ENCODE measurements at places on chromosomes 1 and 21. TPM values are rescaled to one million over a fixed set of nuclear protein-coding genes. Genes with fewer than 3 reads are reported as not detected.
A peak's percentile ranks its signal among the peaks of the same experiment; 100 is the strongest.

CYYR1 gene
- not detected for total RNA-seq

RHEX gene
- not detected for total RNA-seq

COL6A1 gene
- 0.12 TPM for total RNA-seq

KRTAP12-1 gene
- not detected for total RNA-seq

LHX8 gene
- total RNA-seq, result not detected

ERVH48-1 gene
- not detected for total RNA-seq

C1orf226 gene
- not detected for total RNA-seq

IL19 gene
- not detected for total RNA-seq

GJA8 gene
- not detected for total RNA-seq

MYOC gene
- total RNA-seq, result not detected

OR2M3 gene
- total RNA-seq, result not detected

DNA sequence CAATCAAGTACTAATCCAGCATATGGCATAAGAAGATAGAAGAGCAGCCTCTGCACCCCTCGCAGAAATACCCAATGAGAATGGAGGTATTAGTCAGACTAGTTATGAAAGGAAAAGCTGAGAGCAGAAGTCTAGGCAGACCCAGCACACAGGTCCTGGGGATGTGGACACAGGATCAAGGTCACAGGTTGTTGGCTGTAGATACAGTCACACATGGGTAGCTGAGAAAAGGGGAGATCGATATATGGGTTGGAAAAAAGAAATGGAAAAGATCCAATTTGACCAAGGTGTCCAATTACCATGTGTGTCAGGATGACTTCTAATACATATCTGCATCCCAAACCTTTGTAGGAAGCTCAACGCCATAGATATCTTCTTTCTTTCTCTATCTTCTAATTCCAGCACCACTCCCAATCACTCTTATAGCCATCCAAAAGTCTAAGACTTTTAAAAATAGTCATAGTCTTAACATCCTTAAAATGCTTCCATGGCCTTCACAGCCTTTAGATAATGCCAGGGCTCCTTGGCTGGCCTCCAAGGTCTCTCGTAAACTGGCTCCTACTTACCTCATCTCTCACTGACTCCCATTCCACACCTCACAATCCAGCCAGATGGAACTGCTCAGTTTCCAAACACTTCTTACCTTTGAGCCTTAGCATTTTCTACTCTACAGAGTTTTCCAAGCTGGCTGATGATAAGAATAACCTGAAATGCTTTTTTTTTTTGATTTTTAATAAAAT, 8.3 kb upstream of the ZC3H11B start:
- DNase-seq, result no peak

DNA sequence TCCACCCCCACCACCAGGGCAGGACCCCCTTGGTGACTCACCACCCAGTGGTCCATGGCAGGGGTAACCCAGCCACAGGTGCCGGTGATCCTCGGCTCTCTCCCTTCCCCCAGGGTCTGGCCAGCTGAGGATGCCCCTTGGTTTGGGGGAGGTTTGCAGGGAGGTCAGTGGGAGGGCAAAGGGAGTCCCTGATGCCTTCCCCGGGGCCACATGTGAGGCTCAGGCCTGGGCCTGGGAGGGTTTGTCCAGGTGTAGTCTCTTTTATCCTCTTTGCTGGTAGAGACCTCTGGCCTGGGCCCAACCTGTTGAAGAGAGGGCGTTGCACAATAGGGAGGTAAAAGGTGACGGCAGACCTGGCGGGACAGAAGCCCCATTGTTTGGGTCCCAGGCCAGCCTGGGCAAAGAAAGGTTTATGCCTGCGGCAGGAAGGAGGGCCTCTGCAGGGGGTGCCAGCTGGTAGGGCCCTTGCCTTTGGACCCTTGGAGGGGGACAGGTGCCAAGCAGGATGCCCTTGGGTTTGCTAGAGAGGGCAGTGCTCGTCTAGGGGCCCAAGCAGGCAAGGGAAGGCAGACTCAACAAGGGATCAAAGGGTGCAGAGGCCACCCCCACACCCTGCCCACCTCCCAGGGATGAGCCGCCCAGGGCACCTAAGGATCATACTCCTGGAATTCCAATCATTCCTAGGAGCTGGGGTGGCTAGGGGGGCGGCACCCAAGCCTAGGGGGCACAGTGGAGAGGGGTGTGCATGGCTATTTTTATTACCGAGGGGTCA, 760 bp upstream of the TINAGL1 start:
- no peak for DNase-seq

- DNase-seq, result no peak
Measured at GRCh38 chr1:197424380-197424779, 156.3 kb downstream of the CRB1 start.

- peak; percentile 43 for DNase-seq
Measured at GRCh38 chr1:21622466-21623315, 46.5 kb downstream of the RAP1GAP start.

DNA sequence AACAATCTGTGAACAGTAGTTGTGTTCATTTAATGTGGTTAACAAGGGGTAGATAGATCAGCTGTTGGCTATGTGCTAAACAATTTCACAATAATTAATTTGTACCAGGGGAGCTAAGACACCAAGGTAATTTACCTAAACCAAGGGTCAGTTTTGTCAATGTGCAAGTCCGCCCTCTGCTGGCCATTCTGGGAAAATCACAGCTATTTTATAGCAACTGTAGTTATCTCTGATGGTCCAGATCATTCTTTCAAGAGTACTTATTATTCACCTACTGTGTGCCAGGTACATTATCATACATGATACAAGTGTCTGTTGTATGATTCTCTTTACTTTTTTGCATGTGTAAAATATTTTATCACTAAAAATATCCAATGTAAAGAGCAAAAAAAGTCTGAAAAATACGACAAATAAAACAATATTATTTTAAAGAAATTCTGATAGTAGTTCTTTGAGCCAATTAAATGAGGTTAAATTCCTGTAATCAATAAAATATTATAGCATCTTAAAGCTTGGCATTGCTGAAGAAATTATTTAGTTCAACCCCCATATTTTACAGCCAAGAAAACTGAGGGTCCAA, 312.3 kb upstream of the FAM78B start:
- peak; percentile 67 for DNase-seq

- DNase-seq, result no peak
Measured at GRCh38 chr1:30378991-30379581, 344.3 kb downstream of the MATN1 start.

- DNase-seq, result no peak
Measured at GRCh38 chr1:53594391-53595180, 135.4 kb downstream of the DMRTB1 start.

- DNase-seq, result peak; percentile 74
Measured at GRCh38 chr1:3656450-3657095, 4.3 kb downstream of the TP73 start.

DNA sequence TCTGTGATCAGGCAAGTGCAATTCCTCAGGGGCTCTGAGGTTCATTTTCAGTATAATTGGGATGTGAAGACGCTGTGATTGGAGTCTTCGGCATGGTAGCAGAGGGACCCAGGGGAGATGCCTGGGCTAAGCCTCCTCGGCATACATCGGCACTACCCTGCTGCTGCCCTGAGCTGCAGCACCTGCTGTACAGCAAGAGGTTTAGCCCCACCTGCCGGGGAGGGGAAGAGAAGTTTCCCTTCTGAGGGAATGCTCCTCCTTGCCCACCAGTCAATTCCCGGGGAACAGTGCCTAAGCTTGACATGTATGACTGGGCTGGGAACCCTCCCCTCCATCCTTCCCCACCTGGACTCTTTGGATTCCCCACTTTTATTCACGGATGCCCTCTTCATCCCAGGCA, 24.9 kb downstream of the CNIH3 start:
- no peak for DNase-seq

GRCh38 chr1:215957663-215958062, 390.6 kb downstream of the KCTD3 start:
- no peak for DNase-seq

- DNase-seq, result no peak
Measured at GRCh38 chr1:11281518-11282331, 8.7 kb downstream of the UBIAD1 start.

DNA sequence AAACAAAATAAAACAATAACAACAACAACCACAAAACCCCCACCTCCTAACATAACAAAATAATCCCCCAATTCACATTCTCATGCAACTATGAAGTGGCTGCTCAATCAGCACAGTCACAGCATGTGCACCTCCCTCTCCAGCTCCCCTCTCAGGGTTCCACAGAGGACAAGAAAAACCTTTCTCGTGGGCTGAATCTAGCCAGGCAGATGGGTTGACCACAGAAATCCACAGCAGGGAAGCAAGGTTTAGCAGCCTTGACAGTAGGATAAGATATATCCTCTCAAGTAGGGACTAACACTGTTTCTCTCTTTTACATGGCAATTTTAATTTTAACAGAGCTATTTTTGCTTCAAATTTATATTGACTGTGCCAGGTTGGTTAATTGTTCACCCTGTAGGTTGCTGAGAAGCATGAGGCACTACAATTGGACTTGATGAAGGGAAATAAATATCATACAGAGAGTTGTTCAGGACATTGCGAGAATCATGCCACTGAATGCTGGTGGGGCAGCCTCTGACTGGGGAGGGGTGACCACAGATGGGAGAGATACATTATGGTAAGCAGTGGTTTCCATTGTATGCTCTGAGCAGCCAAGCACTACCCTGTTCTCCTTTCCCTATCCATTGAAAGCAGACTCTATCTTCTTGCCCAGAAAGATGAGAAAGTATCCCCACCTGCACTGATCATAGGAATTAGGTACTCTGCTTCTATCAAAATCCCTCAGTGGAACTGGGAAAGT, 535.1 kb downstream of the DPYD start:
- DNase-seq, result no peak

- no peak for DNase-seq
Measured at GRCh38 chr1:55131218-55131617, 83.9 kb downstream of the USP24 start.

DNA sequence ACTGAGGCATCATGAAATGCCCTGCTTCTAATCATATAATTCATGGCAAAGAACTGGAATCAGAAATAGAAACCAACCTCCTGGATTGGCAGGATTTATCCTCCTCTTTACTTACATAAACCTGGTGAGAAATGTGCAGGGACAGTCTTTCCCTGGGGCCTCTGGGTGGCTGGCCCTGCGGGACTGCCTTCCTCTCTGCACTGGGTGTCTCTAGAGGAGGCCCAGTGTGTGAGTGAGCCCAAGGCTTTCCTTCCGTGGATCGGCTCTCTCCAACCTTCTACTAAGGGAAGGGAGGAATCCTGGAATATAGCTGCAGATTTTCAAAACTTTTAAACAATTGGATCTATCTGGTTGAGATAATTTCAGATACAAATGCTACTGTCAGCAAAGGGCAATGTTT, 11.4 kb upstream of the ATP1A1 start:
- DNase-seq, result no peak

DNA sequence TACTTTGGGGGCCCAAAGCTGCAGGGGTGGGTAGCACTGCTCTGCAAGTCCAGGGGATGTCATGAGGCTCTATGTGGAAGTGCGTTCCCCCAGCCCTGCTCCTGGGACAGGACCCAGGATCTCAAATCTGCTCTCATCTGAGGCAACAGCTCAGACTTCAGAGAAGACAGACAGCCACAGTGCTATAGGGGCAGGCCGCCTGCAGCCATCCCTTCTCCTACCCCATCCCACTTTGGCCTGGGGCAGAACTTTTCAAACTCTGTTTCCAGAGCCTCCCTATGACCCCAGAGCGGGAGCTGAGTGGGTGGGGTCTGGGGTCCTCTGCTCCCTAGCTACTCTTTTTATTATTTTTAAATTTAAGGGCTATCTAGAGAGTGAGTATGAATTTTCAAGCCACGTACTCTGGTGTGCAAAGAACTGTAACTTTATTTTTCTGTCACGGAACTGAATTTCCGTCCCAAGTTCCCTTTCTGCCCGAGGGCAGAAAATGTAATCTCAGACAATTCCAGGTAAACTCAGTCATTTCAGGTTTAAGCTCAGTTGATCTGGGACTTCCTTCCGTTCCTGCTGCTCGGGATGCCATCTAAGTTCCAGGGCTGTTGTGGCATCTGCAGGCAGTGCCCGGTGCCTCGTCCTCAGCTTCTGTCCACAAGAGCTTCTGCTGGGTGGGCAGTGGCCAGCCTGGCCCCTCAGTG, 98.3 kb downstream of the ACTL8 start:
- DNase-seq, result no peak

DNA sequence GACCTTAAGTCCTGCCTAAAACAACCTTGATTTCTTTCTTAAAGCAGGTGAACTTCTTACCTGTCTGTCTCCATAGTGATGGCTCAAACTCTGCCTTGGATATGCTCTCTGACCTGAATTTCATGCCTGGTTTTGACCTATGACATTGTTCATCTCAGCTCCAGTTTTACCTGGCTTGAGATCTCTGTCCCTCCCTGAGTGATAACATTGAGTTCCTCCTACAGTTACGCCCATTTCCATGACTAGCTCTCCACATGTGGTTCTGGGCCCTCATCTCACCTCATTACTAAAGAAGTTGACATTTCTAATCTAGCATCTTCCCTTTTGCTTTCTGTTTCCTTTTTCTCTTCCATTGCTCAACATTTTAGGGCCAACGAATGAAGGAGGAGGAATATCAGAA, 233.1 kb downstream of the HHIPL2 start:
- DNase-seq, result no peak

DNA sequence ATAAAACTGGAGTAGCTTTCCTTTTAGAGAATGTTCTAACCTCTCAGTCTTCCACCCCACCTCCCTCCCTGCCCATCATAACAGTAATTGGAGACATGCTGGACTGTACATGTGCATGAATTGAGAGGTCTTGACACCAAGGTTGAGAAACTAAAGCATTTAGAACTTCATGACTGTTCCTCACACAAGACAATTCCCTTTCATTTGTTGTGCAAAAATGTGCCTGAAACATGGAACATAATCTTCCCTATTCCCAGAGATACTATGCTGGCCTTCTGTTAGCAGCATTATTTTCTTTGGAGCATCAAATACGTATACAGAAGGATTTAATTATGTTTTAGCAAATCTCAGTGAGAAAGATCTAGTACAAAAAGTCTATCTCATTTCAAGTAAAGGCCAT, 97.5 kb upstream of the KCNE2 start:
- no peak for DNase-seq

- DNase-seq, result peak; percentile 33
Measured at GRCh38 chr1:206112600-206113301, 4.4 kb downstream of the AVPR1B start.

DNA sequence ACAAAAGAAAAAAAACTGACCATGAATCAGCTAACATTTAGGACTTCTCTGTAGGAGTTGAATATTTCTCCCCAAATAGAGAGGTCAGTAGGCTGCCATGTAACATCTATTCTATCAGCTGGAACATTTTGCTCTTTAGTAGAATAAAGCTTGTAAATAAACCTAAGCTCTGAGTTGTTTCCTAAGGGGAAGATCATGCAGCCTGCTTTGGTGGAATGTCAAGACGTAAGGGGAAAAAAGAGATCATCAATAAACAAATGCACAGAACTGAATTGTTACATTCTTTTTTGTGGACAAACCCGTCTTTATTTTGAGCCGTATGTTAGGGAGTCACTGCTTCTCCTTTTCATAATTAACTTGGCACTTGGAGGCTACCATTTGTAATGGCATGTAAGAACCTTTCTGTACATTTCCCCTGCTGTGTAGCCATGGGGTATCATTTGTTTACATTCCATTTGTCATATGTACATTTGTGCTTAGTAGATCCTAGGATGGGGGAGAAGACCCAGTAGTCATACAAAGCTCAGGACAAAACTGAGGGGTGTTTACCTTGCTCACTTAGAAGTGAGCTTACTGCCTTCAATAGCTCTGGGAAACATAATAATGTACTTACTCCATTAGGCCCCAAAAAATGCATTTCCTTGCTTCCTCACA, 10.8 kb upstream of the PALMD start:
- no peak for DNase-seq
